Erythroblast (primary cell): ENCODE measurements at places on chromosomes 1 and 21.

GRCh38 chr1:156662005-156662799 is 15.0 kb downstream of the NES start:
- DNase-seq: no peak

DNA sequence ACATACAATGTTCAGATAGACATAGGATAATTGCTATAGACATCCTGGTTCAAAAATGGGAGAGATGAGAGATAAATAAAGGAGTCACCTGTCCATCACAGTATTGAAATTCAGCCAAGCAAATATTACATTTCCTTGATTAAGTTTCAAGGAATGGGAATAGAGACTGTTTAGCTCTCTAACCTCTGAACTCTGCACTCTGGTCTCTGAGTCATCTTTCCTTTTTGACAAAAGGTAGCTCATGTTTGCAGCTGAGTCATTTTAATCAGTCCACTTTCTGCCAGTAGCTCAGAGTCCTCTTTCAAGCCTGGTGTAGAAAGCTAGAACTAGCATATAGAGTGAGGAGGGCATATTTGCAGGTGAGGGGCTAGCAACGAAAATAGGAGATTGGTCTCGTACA is 51.4 kb upstream of the GJA8 start:
- DNase-seq: no peak

GRCh38 chr1:29444782-29445729 is 208.7 kb downstream of the PTPRU start:
- no peak for DNase-seq

DNA sequence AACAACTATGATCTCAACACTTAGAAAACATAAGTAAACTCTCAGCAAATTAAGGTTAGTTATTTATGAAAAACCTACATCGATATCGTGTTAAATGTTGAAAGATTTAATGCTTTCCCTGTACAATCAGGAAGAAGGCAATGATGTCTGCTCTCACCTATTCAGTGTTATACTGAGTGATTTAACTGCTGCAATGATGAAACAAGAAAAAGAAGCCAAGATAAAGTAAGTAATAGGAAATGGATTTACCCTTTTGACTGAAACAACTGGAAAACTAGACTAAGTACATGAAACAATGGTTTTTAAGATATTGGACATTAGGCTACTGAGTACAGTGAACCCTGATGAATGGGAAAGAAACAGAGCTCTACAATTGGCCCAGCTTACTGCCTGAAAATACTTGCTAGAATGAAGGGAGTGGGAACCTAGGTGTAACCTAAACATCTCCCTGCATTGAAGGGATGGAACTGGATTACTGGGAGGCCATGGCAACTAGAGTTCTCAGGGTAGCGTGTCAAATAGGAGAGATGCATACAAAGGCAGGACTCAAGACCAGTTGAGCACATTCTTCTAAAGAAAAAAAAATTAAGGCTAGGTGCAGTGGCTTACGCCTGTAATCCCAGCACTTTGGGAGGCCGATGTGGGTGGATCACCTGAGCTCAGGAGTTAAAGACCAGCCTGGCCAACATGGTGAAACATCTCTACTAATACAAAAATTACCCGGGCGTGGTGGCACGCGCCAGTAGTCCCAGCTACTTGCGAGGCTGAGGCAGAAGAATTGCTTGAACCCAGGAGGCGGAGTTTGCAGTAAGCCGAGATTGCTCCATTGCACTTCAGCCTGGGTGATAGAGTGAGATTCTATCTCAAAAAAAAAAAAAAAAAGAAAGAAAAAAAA is 37.3 kb downstream of the SNRPE start:
- DNase-seq: no peak
